Mammary epithelial cell (primary cell): ENCODE measurements at places on chromosomes 2 and 18. TPM values are rescaled to one million over a fixed set of nuclear protein-coding genes. Genes with fewer than 3 reads are reported as not detected.

The CCL20 gene
- 0.50 TPM for polyA plus RNA-seq

The CGREF1 gene
- polyA plus RNA-seq: 4.5 TPM

DNA sequence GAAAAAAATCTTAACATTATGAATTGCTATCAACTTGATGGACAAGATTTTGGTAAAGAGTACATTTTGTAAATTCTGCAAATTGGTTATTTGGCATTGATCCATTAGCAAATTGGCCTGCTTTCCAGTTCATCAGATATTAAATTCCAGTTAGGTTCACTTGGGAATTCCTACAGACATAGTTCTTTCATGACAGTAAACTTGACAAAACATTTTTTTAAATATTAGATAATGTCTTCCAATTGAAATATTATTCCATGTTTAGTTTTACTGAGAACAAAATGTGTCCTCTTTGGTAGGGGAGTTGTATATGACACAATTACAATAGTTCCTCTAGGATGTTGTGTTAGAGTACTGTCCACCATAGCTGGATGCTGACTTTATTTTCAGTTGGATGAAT lies 141.9 kb downstream of the LCLAT1 start:
- DNase-seq: no peak

DNA sequence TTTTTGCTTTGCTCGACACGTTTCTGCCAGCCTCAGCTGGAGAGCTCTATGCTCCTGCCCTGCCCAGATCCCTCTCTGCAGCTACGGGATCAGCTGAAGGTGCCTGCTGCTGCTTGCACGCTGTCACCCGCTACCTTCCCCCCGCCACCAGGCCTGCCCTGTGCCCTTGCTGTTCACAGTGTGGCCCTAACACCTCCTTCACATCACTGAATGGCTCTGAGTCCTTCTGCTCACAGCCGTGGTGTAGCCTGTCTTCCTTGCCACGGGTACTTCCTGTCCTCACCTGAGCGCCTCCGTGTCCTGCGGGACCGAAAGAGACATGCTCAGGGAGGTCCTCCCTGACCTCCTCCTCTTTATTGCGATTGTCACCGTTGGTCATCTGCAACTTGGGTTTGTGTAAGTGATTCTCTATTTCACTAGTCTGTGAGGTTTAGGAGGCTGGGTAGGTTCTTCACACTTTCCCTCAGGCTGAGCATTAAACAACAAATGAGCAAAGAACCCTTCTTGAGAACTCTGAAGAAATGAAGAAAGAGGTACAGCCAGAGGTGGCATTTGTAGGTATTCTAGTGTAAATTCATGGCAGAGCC lies 127.5 kb downstream of the NCK2 start:
- DNase-seq: no peak

DNA sequence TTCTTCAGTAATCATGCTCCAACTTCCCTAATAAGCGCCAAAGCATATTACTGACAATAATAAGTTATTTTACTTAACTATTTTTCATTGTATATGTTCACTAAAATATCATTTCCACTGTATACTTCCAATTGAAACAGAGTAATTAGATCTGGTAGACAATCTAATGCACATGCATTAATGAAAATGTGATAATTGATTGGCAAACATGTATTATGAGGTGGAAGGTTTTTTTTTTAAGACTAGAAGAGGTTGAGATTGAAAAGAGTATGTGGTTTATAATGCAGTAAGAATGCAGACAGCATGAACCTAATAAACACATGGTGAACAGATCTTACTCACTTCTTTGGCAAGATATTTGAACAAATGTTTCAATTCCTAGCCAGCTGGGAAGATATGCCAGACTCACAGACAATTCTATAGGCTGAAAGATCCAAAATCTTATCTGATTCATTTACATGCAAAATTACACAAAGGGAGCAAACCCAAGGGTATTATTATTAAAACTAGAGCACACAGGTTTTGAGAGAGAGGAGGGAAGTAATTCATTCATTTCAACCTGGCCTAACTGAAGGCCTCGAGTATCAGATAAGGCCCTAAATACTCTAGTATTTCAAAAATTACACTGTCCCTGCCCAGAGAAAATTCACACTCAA lies 2.8 kb downstream of the NCKAP1 start:
- DNase-seq: peak; percentile 60

The HK2 gene
- 41.0 TPM for polyA plus RNA-seq

- DNase-seq: no peak
These were observed 63.2 kb upstream of the COPS8 start for GRCh38 chr2:237022533-237022932.
